ENCODE measurements at places on chromosomes 6 and 20.

DNA sequence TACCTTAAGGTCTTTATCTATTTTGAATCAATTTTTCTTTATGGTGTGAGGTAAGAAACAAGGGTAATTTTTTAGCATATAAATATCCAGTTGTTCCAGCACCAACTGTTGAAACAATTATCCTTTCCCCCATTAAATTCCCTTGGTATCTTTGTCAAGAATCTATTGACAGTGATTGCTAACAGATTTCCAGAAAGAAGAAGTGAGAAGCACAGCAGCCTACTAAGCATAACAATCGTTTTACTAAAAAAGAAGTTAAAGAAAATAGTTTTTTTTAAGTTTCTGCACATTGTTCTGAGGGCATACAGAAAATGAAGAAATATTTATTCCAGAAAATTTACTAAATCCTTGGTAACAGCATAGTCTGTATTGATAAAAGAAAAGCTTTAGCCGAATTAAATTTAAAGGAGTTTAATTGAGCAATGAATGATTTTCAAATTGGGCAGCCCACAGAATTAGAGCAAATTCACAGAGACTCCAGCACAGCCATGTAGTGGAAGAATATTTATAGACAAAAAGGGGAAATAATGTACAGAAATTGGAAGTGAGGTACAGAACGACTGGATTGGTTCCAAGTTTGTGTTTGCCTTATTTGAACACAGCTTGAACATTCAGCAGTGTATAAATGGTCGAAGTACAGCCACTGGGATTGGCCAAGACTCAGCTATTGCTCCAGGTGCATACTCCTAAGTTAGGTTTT lies 97.9 kb upstream of the UST start:
- no peak for DNase-seq

GRCh38 chr20:31835977-31836852 lies 9.2 kb downstream of the FOXS1 start:
- DNase-seq = peak; percentile 88

DNA sequence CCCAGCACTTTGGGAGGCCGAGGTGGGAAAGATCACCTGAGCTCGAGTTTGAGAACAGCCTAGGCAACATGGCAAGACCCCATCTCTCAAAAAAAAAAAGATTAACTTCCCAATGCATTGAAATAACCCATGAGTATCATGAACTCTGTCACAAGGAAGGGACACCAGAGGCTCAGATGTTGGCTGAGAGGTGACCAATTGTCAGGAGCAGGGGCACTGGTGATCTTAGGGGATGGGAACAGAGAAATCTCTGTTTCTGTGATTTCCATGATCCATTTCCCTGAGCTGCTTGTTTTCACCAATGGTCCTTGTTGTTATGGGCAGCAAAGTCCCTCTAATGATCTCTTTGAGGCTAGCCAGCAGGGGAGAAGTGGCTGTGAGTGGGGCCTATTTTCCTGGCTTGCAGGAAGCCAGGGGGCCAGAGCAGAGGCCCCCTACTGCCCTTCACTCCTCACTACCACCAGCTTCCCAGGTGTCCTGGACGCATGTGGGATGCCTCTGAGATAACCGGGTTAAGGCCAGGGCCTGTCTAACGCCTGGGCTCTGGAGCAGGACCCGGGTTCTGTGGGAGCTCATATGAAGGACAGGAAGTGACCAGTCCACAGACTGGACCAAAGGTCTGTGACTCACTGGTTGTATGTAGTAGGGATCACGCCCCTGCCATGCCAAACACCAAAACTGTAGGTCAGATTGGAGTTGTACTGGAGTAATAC lies 54.4 kb downstream of the PCNA start:
- DNase-seq = peak; percentile 87

DNA sequence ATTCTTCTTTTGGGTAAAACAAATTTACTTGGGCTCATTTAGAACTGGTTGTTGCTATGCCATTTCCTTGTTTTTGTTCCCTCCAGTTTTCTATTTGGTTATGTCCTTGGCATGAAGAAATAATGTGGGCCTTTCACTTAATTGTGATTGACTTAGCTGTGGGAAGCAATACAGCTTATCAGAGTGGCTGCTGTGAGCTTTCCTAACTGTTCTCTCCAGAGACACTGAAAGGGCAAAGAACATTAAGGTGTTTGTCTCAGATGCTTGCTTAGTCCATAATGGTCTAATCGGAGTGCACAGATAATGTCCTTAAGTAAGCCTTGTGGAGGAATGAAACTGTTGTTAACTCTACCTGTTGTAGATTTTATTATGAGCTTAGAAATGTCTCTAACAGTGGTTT lies 56.6 kb downstream of the SH3BGRL2 start:
- DNase-seq = no peak

GRCh38 chr6:72622094-72622940 lies 453 bp downstream of the KCNQ5 start:
- DNase-seq = no peak

DNA sequence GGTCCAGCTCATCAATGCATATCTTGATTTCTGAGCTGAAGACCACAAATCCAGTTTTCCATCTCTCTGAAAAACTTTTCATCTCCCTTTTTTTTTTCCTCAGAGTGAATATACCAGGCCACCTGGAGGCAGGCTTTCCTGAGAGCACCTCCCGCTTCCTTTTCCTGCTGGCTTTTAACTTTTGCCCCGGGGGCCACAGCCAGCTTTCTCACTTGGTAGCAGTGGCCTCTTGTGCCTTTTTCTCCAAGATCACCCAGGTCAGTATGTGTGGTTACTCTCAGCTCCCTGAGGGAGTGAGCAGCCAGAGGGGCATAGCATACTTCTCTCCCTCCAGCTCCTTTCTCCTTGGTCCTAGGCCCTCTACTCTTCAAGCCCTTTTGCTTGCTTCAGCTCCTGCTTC lies at the start of gene BTN1A1:
BTN1A1 (plus strand) TSS at position 202 of the 400 bp plus-strand sequence. CDS start 984 bp downstream, outside the sequence.
- no peak for DNase-seq

GRCh38 chr6:153024709-153025017 lies 22.2 kb upstream of the MTRF1L start:
- DNase-seq = no peak

- no peak for DNase-seq
These were observed 932.1 kb upstream of the MANEA start for GRCh38 chr6:94645191-94645590.

DNA sequence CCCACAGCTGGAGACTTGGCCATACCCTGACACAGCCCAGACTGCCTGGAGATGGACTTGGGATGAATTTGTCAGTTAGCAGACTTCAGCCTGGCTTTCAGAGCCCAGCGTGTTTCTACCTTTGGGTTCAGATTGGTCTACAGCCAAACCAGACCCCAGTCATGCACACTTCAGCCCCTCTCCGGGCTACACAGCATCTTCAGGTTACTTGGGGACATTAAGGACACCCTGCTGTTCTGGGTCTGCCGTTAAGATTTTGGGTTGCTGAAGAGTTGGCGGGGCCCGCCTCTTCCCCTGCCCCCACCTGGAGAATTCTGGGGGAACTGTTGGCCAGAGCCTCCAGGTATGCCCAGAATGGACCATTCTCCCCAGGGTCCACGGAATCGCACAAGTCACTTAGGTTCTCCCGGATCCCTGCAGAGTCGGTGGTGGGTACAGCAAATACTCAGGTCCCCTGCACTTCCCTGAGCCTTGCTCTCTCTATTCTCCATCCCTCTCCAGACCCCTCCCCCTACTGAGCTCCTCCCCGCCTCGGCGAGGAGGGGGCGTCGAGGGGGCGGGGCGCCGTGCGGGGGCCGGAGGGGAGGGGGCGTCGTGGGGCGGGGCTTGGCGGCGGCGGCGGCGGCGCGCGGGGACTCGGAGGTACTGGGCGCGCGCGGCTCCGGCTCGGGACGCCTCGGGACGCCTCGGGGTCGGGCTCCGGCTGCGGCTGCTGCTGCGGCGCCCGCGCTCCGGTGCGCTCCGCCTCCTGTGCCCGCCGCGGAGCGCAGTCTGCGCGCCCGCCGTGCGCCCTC lies at the start of gene PTK7:
PTK7 (plus strand) TSS at position 645 of the 794 bp plus-strand sequence. CDS start 175 bp downstream, outside the sequence.
- peak; percentile 36 for DNase-seq

GRCh38 chr20:38520261-38520660 lies 47.6 kb downstream of the RALGAPB start:
- no peak for DNase-seq
